ENCODE measurements at places on chromosomes 13 and 19.
A peak's percentile ranks its signal among the peaks of the same experiment; 100 is the strongest.

DNA sequence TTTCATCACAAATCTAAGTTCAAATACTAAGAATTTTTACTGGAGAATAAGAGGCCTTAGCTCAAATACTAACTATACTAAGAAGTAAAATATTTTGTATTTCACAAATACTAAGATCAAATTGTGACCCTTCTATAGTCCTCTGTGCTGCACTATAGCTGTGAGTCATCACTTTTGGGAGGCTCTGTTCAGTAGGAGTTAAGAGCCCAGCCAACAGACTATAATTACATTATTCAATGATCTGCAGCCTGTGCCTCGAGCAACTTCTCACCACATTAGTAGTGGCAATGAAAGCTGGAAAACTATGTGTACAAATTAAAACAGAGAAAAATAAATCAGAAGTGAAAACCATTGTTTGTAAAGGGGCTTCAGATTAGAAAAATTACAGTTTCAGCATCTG, 147.3 kb upstream of the GPC6 start:
- no peak for DNase-seq

GRCh38 chr19:961866-962620, 22.1 kb upstream of the WDR18 start:
- no peak for DNase-seq

DNA sequence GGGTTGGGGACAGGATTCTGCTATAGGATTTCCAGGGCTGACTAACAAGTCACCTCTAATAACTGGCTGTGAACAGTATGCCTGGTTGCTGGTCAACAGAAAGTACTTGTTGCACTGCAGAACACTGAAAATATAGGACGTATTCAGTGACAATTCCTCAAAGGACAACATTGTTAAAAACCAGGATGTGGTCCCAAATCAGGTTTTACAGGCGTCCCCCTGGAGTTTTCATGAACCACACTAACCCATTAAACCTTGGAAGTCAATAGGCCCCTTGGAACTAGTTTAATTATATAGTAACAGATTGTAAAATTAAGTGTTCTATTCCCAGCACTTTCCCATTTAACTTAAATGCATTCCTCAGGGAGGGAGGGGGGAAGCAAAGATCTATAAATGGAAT, 495.4 kb downstream of the TBC1D4 start:
- no peak for DNase-seq

GRCh38 chr13:21232196-21232595, 55.7 kb downstream of the MRPL57 start:
- peak; percentile 75 for DNase-seq

DNA sequence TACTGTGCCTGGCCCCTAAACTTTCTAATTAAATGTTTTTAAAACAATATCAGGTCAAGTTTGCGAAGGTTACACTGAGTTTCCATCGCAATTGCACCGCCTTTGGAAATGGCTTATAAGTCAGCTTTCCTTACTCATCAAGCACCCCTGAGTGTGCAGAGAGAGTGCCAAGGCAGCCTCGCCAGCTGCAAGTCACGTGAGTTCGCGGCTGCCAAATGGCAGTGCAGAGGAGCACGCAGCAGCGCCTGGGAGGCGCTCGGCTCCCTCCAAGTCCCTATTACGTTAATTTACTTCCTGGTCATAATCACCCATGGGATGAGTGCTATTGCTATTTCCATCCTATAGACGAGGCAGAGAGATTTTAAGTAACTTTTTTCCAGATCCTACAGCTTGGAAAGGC, 319.6 kb downstream of the TEX29 start:
- DNase-seq: no peak

DNA sequence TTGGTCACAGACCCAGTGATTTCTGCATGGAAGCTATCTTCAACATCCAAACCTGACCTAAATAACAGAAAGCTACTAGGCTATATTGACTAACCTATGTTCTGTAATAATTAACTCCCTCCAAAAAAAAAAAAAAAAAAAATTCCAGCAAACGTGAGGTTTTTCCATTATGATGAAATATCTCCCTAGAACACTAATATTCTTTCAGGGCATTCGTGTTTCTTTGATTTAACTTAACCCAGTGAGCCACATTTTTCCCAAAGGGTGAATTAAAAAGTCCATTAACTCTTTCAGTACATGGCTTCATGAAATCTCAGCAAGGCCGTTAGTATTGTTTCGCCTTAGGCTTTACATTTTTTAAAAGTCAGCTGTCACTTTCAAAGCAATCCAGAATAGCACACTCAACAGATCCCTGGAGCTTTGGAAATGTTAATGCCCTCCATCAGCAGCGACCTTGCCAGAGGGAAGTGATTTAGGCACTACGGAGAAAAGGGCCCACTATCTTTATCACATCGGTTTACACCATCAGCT, 175.8 kb downstream of the DCT start:
- DNase-seq: no peak

- DNase-seq: no peak
Observed at GRCh38 chr13:111567637-111568036, 247.2 kb downstream of the TEX29 start.

DNA sequence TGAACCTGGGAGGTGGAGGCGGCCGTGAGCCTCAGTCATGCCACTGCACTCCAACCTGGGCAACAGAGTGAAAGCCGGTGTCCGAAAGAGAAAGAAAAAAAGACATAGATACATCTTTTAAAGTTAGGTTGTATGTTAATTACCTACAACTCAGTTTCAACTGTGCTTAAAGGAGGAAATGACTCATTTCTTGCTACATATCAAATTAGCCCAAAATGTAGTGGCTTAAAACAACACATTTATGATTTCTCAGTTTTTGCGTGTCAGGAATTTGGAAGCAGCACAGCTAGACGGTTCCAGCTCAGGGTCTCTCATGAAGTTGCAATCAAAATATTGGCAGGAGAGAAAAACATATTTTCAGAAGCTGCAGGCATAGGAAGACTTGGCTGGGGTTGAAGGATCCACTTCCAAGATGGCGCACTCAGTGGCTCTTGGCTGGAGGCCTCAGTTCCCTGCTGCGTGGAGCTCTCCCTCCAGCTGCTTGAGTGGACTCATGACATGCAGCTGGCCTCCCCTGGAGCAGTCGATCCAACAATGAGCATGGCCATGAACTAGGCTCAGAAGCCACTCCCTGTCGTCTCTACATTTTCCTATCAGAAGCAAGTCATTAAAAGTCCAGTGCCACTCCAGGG, 7.1 kb downstream of the LDLR start:
- DNase-seq: peak; percentile 91

DNA sequence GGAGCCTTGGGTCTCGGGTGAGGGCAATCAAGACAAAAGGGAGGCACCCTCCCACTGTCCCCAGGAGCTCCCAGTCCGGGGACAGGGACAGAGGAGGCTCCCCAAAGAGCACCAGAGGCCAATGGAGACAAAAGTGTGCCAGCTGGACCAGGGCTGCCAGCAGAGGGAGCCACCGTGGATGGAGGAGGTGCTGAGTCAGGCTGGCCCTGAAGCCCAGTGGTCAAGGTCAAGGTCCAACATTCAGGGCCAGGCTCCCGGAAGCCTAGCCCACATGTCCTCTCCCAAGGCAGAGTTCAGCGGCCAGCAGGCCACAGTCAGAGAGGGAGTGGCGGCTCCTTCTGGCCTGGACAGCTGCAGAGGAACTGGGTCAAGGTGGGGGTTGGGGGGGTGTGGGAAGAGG, 8.4 kb downstream of the COL5A3 start:
- DNase-seq: no peak

- no peak for DNase-seq
Observed at GRCh38 chr13:35618565-35619083, 142.1 kb upstream of the MAB21L1 start.

GRCh38 chr13:91817250-91817649, 418.8 kb downstream of the GPC5 start:
- DNase-seq: no peak

DNA sequence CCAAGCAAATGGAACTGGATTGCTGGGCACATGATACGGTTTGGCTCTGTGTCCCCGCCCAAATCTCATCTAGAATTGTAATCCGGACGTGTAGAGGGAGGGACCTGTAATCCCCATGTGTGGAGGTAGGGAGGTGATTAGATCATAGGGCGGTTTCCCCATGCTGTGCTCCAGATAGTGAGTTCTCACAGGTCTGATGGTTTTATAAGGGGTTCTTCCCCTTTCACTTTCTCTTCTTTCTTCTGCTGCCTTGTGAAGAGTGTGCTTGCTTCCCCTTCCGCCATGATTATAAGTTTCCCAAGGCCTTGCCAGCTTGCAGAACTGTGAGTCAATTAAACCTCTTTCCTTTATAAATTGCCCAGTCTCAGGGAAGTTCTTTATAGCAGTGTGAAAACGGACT, 32.6 kb upstream of the MTIF3 start:
- no peak for DNase-seq

DNA sequence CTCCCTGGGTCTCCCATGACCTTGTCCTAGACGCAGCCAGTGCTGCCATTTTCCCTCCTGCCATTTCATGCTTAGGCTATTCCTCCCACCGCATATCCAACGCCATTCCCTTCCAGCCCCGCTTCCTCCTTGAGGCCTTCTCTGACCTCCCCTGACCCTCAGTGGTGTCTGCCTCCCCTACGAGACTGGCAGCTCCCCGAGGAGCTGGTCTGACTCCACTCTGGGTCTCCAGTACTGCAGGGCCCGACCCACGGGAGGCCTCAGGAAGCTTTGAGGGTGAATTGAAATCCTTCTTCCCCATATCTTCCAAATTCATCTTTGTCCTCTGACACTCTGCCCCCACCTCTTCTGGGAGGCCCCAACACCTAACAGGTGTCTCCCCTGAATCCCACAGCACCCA, 708 bp downstream of the KLK15 start:
- DNase-seq: peak; percentile 33

DNA sequence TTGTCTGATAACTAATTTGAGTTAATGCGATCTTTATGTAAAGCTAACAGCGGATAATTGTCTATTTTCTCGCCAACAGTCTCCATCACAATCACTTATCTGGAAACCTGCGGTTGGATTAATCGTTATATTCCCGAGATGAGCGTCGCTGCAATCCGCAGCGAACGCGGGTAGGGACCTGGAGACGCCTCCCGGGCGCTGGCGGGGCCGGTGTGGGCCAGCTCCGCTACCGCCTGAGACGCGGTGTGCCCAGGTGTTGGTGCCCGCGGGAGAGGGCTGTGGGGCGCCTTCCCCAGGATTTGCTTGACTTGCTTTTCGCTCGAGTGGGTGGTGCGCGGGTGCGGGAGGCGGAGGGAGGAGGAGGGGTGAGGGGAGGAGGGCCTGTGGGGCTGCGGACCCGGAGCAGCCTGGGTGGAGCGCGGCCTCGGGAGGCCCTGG, 38.3 kb downstream of the SOX1 start:
- peak; percentile 53 for DNase-seq
